MCF 10A (cell line): ENCODE measurements at places on chromosomes 2 and 18. TPM values are rescaled to one million over a fixed set of nuclear protein-coding genes. Genes with fewer than 3 reads are reported as not detected.

The ERMN gene
- total RNA-seq = not detected in 2 replicates

- no peak for DNase-seq
Measured at GRCh38 chr2:42421601-42422239, 60.7 kb upstream of the COX7A2L start.

The CD207 gene
- not detected in 2 replicates for total RNA-seq

- no peak for DNase-seq
Measured at GRCh38 chr2:72128843-72129227, 18.8 kb downstream of the CYP26B1 start.

The CNNM4 gene
- total RNA-seq = 5.0 and 6.3 TPM in 2 replicates

The ANKRD29 gene
- 2.4 and 3.8 TPM in 2 replicates for total RNA-seq

DNA sequence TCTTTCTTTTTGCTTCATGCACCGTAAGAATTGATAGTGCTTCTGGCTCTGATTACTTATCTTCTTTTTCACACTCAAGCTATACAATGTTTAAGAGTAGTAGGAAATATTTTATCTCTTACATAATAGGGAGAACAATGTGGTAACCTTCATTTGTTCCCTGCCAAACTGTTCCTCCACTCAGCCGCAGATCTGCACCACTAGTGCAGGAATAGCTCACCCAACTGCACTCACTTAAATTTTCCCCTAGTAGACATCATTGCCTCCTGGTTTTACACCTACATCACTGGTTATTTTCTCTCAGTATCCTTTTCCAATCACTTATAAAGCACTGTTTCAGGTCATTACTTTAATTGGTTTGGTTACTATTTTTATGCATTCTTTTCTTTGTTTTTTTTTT is 283.5 kb upstream of the ZNF804A start:
- DNase-seq = no peak

GRCh38 chr18:39345321-39345720 is 1779.7 kb upstream of the CELF4 start:
- DNase-seq = no peak

DNA sequence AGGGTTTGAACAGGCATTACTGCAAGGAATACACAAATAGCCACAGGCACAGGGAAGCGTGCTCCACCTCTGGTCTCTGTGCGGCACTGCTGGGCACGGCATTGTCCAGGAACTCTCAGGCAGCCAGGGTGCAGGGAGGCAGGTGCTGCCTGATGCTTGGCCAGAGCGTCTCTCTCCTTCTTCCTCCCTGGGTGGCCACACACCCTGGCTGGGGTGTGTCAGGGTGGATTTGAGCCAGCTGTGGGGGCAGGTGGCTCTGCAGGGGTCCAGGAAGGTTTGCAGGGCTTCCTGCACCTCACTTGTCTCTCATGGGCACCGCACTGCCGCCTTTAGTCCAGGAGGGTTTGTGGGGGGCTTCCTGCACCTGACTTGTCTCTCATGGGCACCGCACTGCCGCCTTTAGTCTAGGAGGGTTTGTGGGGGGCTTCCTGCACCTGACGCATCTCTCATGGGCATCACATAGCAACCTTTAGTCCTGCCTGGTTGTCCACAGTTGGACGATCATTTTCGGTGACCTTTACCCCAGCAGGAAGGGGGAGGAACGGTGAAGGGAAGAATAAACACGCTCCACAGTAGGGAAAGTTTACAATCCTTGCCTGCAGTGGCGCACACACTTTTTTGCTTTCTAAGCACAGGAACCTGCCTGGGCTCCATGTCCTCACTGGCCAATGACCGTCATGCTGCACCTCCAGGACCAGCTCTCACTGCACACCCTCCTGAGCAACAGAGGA is 332.9 kb downstream of the EIPR1 start:
- DNase-seq = no peak

The COX5B gene
- total RNA-seq = 272 and 284 TPM in 2 replicates

DNA sequence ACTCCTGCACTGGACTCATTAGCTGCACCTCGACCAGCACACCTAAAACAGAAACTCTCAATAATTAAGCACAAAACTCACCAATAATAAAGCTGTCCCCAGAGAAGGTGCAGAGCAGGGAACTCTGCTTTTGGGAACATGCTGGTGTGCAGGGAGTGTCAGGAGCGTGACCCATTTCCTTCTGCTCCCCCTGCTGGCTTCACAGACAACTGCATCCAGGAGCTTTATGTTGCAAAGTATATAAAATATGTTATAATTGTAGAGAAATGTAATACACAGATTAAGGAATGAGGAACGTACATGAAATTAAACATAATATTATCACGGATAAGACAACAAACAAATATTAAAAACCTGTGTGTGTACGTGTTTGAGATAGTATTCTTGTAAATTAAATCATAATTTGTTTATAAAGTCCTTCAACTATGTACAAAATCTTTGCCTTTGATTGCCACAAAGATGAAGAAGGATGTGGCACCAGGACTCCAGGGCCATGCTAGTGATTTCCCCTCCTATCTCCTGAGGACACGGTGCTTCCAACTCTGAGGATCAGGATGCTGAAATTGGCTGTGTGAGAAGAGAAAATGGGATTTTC is 68.6 kb upstream of the MAL start:
- peak; percentile 59 for DNase-seq

- no peak for DNase-seq
Measured at GRCh38 chr2:215702116-215702902, 266.4 kb upstream of the FN1 start.

DNA sequence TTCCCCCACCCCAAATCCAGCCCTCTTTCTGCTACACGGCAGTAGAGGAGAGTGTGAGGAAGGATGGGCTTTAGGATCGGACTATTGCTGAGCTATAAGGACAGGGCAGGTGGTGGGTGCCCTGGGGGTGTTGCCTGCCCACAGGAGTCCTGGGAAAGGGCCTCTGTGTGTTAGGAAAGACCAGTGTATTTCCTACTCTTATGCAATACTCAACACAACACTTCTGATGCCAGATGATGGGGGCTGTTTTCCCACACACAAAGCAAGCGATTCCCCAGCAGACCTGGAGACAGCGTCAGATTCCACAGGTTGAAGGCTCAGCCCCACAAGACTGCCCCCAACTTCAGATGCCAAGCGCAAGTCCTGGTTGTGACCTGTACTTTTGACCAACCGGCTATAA is 91.0 kb upstream of the LCLAT1 start:
- peak; percentile 3 for DNase-seq

The IL36B gene
- total RNA-seq = not detected in 2 replicates

DNA sequence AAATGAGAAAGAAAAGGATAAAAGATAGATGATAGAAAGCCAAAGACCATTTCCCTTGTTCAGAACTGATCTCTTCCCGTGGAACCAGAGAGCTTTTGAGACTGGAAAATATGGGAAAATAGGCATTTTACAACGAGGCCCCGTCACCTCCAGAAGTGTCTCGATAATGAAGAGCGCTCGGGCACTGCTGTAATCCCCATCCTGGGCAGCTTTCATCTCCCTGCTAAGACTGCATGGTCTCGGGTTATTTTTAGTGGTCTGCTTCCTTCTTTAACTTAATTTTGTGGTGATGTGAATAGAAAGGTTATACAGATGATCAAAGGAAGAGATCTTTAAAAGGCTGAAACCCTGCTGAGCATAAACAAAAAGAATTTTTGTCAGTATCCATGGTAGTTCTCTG is 176.6 kb downstream of the METTL4 start:
- DNase-seq = no peak

- DNase-seq = no peak
Measured at GRCh38 chr2:67201521-67201920, 195.6 kb upstream of the ETAA1 start.

- DNase-seq = no peak
Measured at GRCh38 chr2:57973621-57974186, 72.9 kb upstream of the VRK2 start.

DNA sequence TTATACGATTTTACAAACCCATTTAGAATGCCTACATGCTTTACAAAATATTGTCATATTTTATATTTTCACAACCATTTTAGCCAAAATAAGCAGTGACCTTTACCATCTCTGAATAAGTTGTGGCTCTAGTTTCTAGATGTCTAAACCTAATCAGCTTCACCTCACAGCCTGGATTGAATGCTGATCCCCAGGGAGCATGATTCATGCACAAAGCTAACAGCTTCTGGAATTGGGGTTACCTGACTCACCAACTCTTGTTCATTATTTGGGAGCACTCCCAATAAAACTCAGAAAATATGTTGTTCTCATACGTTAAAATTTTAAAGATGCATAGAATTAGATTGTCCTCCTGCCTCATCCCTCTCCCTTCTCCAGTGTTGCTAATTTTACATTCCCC is 611.7 kb upstream of the NETO1 start:
- DNase-seq = peak; percentile 45

The NT5DC4 gene
- total RNA-seq = not detected in 2 replicates

- DNase-seq = no peak
Measured at GRCh38 chr18:76412010-76412817, 82.8 kb downstream of the ZNF516 start.

The MALL gene
- 0.83 and 1.8 TPM in 2 replicates for total RNA-seq

GRCh38 chr2:47546994-47547393 is 144.0 kb downstream of the MSH2 start:
- DNase-seq = no peak

DNA sequence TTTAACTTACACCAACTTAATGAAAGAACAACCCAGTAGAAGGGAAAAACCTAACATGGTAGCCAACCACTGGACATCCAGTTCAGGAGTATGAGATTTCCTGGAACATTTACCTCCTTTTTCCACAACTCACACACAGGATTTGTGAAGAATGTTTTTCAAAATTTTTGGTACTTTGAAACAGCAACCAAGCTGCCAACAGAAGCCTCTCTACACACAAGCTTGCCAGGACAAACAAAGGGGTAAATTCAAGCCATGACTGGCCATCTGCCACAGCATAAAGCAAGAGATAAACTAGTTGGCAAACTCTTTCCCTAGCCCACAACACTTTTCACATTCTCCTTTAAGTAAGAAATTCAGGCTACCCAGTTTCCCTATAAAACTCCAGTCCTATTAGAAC is 21.4 kb downstream of the MGAT4A start:
- DNase-seq = peak; percentile 8

DNA sequence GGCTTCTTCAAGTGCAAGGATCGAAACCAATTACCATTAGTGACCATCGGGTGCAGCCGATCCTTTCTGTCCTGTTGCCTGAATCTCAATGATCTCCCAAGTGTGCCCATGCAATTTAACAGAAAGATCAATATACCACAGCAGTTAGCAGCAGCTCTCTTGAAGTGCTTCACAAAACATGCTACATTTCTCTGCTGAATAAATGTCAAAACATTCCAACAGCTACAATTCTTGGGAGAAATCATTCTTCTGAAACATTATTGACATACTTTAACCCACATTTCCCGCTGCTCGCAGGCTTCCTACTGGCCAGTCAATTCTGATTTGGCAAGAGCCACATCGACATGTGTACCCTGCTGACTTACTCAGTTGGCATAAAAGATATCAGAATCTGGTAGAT is 907.7 kb downstream of the TMEM182 start:
- DNase-seq = no peak

The PDE11A gene
- total RNA-seq = not detected in 2 replicates

The ATP8B1 gene
- total RNA-seq = 1.4 and 1.8 TPM in 2 replicates

GRCh38 chr2:196534495-196534894 is 105.0 kb upstream of the CCDC150 start:
- no peak for DNase-seq

GRCh38 chr2:198371921-198372543 is 567.6 kb downstream of the PLCL1 start:
- no peak for DNase-seq

DNA sequence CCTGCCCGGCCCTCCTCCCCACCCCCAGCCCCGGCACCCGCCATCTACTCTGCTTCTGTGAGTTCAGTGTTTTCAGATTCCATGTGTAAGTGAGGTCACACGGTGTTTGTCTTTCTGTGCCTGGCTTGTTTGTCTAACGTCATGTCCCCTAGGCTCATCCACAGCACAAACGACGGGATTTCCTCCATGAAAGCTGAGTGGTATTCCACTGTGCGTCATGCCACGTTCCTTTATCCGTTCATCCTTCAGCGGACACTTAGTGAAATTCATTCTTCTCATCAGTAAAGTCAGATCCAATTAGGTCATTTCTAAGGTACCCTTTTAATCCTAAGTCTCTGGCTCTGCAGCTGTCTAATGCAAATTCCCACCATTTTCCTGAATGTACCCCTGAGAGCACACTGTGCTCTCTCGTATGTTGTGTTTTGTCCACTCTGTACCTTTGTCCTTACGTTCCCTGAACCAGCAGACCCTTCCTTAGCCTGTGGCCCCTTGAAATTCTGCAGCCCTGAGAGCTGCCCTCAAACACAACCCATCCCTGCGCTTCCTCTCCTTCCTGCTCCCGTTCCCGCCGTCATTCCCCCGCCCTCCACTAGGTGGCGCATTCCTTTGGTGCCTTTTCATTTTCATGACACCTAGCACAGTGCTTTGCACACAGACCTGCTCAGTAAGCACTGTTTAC is 44.1 kb downstream of the TRAPPC12 start:
- DNase-seq = peak; percentile 64

GRCh38 chr2:28620291-28620793 is 124.5 kb downstream of the PLB1 start:
- DNase-seq = no peak

DNA sequence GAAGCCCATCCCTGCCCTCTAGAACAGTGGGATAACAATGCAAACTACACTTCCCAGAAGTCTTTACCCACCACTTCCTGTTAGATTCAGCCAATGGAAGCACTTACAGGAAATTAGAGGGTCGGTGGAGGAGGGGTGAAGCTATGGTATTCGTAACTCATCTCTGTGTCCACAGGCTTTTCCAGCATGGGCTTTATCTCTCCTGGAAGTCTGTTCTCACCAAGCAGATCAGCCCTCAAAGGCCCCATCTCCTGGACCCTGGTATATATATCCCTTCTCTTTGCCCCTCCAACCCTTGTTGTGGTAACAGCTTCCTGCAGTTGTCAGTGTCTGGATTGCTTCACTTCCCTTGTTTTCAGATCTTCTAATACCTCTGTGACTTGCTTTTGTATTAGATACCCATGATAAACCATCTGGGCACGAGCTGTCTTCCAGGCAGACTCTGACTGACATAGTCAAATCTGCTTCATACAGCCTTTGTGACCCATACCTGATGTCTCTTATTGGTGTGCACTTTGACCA is 475.0 kb upstream of the POU3F3 start:
- DNase-seq = peak; percentile 23

DNA sequence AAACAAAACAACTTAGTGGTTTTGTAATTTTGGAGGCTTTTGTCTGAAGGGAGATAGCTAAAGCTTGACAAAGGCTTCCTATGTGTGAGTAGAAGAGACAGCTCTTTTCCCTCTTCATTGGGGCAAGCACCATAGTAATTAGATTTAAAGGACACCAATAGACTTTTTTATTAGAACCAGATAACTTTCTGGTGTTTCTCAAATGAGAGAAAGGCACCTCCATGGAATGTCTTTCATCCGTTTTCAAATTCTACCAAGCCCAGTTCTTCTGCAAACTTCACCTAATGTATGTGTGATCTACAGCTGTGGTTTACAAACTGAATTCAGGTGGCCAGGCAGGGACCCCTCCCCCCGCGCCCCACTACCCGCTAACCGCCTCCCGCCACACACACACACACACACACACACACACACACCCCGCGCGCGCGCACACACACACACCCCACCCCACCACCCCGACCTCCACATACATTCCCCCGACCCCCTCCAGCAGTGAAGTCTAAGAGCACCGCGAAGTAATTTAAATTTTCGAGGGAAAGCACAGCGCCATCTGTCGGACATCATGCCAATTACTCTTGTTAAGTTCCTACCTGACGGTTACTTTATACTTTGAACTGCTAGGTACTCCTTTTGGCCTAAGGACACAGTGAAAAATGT is 31.6 kb upstream of the PPP1R1C start:
- no peak for DNase-seq

GRCh38 chr2:71130905-71131244 is 441 bp downstream of the MPHOSPH10 start:
- peak; percentile 11 for DNase-seq

GRCh38 chr2:173357346-173357745 is 2.7 kb downstream of the CDCA7 start:
- no peak for DNase-seq
